ELR (cell line): ENCODE measurements at places on chromosomes 1 and 21.

DNA sequence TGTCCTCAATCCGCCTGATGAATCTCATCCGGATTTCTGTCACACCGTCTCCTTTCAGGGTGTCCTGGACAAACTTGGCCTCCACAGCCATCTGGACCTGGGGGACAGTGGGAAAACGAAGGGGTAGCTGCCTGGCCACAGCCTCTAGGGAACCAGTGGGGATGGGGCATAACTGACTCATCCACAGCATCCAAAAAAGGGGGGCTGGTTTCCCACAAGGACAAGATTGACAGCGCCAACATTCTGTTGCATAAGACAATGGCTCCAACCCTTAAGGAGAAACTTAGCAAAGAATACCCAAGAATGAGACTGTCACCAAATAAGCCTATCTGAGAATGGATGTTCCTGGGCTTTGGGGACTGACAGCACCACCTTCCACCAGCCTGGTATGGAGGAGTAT, 12.1 kb downstream of the TRAPPC3 start:
- DNase-seq, result no peak

DNA sequence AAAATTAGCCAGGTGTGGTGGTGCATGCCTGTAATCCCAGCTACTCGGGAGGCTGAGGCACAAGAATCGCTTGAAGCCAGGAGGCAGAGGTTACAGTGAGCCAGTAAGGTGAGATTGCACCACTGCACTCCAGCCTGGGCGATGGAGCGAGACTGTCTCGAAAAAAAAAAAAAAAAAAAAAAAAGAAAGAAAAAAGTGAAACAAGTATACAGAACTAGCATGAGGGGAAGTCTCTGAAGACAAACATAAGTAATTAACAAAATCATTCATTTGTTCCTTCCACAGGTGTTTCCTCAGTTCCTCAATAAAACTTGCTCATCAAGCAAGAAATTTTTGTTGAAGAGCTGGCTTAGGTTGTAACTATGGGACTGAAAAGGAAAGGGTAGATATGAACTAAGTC, 52.2 kb upstream of the CNN3 start:
- no peak for DNase-seq

- no peak for DNase-seq
These were observed 203.8 kb downstream of the LMX1A start for GRCh38 chr1:165152727-165153126.

GRCh38 chr1:32336591-32336932, 529 bp upstream of the MARCKSL1 start:
- DNase-seq, result no peak

DNA sequence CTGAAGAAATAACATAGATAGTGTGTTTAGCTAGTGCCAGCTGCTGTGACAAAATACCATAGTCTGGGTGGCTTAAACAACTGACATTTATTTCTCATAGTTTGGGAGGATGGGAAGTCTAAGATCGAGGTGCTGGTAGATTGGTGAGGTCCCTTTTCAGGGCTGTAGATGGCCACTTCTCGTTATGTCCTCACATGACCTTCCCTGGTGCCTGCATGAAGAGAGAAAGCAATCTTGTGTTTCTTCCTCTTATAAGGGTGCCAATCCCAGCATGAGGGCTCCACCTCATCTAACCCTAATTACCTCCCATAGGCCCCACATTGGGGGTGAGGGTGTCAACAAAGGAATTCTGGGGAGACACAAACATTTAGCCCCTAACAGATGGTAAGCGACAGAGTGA, 9.3 kb downstream of the MTARC2 start:
- no peak for DNase-seq

GRCh38 chr1:7299994-7300393, 471.1 kb upstream of the VAMP3 start:
- peak; percentile 86 for DNase-seq

DNA sequence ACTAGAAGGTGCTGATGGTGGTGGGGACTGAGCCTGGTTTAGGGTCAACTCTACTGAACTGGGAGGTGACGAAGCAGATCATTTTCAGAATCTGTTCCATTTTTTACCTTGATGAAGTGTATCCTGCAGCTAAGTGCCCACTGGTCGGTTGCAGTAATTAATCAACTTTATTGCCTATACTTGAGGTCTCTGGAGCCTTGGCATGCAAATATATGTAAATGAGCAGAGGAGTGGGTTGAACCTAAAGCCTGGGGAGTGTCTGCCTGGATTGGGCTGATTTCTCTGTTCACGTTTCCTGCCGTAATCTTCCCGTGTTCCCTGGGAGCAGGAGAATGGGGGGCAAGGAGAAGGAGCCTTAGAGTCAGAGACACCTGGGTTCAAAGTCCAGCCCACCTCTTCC, 286.8 kb downstream of the PTPRU start:
- DNase-seq, result no peak

DNA sequence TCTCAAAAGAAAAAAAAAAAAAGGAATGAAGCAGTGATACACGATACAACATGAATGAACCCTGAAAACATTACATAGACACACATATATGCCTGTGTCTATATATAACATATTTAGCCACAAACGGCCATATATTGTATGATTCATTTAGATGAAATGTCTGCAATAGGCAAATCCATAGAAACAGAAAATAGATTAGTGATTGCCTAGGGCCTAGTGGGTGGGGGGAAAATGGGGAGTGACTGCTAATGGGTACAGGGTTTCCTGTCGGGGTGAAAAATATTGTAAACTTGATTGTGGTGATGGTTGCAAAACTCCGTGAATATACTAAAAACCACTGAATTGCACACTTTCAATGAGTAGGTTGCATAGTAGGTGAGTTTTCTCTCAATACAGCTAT, 6.0 kb upstream of the H6PD start:
- peak; percentile 87 for DNase-seq

DNA sequence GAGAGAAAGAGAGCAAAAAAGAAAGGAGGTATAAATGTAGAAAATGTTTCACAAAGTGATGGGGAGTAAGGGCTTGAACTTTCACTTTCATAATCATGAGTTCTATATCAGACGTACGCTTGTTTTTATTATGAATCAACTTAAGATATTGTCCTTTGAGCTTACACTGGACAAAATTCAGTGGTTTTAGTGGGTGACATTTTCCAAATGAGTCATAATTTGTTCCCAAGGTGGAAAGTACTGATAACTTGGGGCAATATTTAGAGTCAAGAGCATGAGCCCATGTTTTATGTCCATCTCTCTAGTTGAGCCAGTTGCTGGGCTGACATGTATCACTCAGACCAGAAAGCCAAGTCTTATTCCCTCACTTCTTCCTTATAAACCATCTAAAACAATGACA, 161.6 kb downstream of the CHRM3 start:
- peak; percentile 32 for DNase-seq

- no peak for DNase-seq
These were observed 335.2 kb downstream of the HHAT start for GRCh38 chr1:210663730-210664573.

- peak; percentile 37 for DNase-seq
These were observed 47.8 kb downstream of the PACC1 start for GRCh38 chr1:212366901-212367300.

- no peak for DNase-seq
These were observed 101.9 kb upstream of the SOD1 start for GRCh38 chr21:31557421-31558188.

- no peak for DNase-seq
These were observed 226.0 kb downstream of the RPS6KC1 start for GRCh38 chr1:213277036-213277435.

DNA sequence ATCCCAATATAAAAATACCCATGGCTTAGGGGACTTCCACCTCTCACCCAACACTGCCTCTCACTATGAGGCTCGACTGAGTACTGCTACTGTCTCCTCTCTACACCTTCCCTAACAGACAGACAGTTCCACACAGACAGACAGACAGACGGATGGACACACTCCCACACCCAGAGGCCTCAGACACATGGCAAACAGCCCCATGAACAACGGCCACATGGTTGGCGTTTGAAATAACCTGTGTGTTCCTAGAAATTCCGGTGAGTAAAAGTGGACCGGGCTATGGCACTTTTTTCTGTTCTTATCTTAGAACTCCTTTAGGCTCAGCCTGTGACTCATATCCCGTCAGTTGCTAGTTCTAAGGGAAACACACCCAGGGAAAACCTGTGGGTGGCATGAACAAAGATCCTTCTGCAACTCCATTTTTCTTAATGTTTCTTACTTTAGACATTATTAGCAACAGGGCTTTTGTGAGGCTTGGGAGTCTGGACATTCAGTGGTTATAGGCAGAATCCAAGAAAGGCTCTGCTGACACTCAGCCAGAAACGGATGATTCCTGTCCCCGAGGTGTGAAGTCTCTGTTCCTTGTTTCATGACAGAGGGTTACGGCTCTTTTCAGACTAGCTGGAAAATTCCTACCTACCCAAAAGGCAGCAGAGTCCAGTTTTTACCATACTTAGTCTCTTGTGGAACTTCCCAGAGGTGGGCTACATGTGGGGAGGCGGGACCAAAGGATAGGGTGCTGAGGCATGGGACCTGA, 90.5 kb upstream of the TLR5 start:
- DNase-seq, result peak; percentile 95
